ENCODE measurements at places on chromosomes 16 and 17.

GRCh38 chr17:44940317-44940716 lies 7.3 kb downstream of the KIF18B start:
- DNase-seq, result no peak

GRCh38 chr16:64629622-64630021 lies 492.2 kb downstream of the CDH11 start:
- no peak for DNase-seq

GRCh38 chr17:17728550-17729251 lies 47.4 kb downstream of the RAI1 start:
- DNase-seq, result no peak

- DNase-seq, result no peak
Measured at GRCh38 chr17:10793816-10794215, 10.1 kb downstream of the TMEM238L start.

DNA sequence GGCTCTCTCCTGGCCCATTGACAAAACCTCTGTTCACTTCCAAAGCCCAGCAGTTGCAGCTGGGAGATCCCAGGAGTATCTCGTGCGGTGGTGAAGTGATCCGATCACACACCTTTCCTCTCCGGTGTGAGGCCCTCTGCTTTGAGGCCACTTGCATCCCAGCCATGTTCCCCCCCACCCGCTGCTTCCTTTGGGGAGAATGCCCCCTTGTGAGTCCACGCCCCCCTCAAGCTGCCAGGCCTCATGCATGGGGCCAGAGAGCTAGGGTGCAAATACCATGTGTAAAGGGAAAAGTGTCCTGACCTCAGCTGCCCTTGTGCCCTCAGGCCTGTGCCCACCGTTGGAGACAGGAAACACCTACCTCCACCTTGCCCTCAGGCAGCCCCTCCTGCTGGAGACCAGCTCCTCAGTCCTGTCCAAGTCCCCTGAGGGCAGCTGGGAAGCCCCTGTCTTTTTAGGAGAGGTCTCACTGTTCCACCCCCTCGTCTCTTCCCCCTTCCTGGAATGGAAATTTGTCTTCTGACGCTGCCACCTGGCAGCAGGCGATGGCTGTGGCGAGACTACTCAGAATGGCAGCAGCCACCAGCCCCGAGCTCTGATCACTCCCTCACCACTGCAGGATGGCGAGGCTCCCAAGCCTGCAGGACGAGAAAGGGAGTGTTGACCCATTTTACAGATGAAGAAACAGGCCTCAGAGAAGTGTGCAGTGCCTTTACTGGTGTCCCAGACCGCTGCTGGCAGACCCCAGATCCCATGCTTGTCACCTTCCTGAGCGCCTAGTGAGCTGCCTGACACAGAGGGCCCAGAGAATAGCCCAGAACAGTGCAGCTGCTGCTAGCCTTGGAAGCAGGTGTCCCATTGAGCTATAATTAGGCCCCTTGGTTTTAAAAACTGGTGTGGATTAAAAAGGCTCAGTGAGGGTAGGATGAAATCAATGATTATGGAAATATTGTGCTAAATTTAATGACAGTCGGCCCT lies 120.6 kb upstream of the CACNG5 start:
- no peak for DNase-seq

All from stimulated activated CD8-positive, alpha-beta memory T cell treated with anti-CD3 and anti-CD28 coated beads, Interleukin-15, amount 100 ng/mL, for 4 hours (primary cell).